ENCODE measurements at places on chromosomes 2 and 18.

GRCh38 chr2:241701399-241702154 lies at the start of gene ING5:
TSS of gene ING5 (plus strand) at chr2:241702039. CDS start at chr2:241702066, 27 bp downstream.
- peak; percentile 96 for DNase-seq

GRCh38 chr2:31087491-31087890 lies 50.7 kb downstream of the GALNT14 start:
- DNase-seq: no peak

- no peak for DNase-seq
Measured at GRCh38 chr18:48643262-48643661, 104.4 kb downstream of the CTIF start.

DNA sequence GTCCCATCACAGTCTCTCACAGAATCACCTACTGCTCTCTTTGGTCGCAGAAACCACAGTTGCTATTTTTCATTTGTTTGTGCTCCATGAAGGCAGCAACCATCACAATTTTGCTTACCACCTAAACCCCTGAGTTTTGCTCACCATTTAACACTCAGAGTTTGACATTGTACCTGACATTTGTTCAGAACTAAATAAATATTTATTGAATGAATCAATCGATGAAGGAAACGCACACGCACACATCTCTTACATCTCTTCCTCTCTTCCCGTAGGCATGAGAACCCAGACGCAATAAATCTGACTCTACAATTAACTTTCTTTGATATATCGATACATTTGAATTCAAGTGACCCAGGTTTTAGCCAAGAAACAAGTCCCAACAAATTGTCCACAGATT lies 105.5 kb upstream of the RNF152 start:
- no peak for DNase-seq

GRCh38 chr18:9426753-9427152 lies 48.6 kb upstream of the RALBP1 start:
- DNase-seq: no peak

DNA sequence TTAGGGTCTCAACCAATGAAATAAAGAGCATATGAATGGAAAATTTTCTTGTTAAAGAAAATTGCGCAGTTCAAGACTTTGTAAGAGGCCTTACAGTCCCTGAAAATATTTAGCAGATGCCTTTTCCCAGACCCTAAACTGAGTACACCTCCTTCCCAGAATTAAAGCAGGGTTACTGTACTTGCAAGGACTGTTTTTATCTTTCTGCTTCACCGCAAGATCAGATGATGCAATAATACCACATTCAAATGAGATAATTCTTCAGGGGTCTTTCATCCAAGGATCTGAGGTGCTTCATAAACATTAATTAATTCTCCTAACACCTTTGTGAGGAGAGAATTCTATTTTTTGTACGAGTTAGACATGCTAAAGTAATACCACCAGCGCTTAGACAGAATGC lies 1071.8 kb upstream of the PIK3C3 start:
- DNase-seq: no peak

GRCh38 chr2:160375802-160376469 lies 117.7 kb downstream of the RBMS1 start:
- DNase-seq: no peak

- DNase-seq: no peak
Measured at GRCh38 chr2:233436691-233437438, 82.6 kb downstream of the DGKD start.

All from stimulated activated CD4-positive, alpha-beta T cell treated with anti-CD3 and anti-CD28 coated beads, Interleukin-15, amount 100 ng/mL, for 1 hour (primary cell).